NCI-H1417 (cell line): ENCODE measurements at places on chromosomes 16 and 17.
A peak's percentile ranks its signal among the peaks of the same experiment; 100 is the strongest.

GRCh38 chr16:67243481-67243880 lies 3.8 kb downstream of the FHOD1 start:
- no peak for DNase-seq

- DNase-seq: no peak
Observed at GRCh38 chr16:81711657-81712319, 67.3 kb upstream of the PLCG2 start.

GRCh38 chr17:35185849-35186248 lies 8.3 kb downstream of the SLC35G3 start:
- DNase-seq: peak; percentile 5

- DNase-seq: no peak
Observed at GRCh38 chr16:66069587-66069986, 296.9 kb upstream of the CDH5 start.

- DNase-seq: no peak
Observed at GRCh38 chr16:8953064-8953463, 10.6 kb downstream of the USP7 start.

DNA sequence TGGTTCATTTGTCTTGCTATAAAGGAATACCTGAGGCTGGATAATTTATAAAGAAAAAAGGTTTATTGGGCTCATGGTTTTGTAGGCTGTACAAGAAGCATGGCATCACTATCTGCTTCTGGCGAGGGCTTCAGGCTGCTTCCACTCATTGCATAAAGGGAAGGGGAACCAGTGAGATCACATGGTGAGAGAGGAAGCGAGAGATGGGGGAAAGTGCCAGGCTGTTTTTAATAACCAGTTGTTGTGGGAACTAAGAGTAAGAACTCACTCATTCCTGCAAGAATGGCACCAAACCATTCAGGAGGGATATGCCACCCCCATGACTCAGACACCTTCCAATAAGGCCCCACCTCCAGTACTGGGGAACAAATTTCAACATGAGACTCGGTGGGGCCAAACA lies 24.3 kb downstream of the SPECC1 start:
- DNase-seq: no peak

DNA sequence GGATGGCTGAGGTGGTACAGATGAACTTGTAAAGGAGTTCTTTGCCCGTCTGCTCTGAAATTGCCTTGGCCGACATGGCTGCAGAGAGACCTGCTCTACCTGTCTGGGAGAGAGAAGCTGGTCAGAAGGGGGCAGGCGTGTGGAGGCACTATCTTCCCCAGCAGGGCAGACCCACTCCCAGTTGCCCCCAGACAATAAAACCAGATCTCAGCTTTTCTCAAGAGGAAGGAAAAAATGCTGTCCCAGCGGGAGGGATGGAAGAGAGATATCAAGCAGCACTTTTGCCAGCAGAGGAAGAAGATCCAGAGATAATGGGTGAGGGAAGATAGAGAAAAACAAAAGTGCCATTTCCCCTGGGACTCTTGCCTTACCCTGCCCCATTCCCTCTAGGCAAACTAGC lies 5.0 kb downstream of the ACLY start:
- DNase-seq: no peak

- no peak for DNase-seq
Observed at GRCh38 chr17:45302649-45303173, 14.1 kb downstream of the MAP3K14 start.

DNA sequence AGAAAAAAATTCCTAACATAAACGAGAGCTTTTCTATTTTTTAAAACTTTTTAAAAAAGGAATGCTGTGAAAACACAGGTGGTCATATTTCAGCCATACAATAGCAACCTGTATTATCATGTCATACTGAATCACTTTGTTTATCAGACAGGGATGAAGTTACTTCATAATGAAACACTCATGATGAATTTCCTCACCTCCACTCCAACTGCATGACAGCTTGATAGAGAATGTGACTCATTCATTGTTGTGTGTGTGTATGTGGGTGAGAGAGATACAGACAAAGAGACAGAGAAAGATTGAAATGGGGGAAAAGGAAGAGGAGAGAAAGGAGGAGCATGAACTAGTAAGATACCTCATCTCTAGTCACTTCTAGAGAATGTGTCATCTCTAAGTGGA lies 109.0 kb downstream of the SYCE1L start:
- DNase-seq: no peak

DNA sequence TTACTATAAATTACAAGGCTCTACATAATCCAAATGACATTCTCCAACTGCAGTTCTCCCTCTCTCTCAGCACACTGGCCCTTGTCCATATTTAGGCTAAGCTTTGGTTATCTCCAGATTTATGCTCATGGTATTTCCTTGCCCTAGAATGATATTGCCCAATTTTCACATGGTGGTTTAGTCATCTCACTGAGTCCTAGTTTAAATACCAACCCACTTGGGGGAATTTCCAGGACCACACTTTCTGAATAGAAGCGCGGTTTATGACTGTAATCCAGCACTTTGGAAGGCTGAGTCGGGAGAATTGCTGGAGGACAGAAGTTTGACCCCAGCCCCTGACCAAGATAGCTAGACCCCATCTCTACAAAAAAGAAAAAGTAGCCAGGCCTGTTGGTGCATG lies 280.1 kb upstream of the MON1B start:
- no peak for DNase-seq

DNA sequence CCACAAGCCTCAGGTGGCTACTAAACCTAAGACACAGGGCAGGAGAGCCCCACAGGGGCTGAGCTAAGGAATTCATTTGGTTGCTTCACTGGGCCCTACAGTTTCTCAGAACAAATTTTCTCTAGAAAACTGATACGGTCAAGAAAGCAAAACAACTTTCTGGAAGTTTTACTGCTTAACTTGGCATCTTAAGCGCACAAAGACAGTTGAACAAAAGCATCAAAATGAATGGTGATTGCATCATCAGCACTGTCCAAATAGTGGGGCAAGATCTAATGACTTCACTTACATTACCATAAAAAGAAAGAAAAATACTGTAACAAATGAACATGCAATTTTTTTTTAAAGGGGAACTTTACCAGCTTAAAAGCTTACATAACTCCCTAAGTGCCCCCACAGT lies 47.6 kb downstream of the XPO6 start:
- no peak for DNase-seq

DNA sequence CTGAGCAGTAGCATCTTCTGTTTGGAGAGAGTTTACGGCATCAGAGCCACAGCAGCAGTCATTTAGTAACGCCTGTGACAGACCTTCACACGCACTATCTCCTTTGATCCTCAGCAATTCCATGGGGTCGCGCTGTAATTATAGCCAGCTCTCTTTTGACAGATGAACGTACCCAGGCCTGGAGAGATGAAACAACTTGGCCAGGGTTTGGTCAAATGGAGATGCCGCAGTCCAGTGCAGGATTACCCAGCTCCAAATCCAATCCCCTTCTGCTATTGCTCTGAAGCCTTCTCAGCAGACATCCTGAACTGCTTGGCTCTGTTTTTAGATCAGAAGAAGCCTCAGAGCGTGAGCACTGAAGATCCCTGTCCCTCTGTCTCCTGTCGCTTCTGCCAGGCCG lies 83.9 kb downstream of the SOX9 start:
- DNase-seq: no peak

- DNase-seq: peak; percentile 26
Observed at GRCh38 chr16:19885451-19886072, 914 bp upstream of the GPRC5B start.

DNA sequence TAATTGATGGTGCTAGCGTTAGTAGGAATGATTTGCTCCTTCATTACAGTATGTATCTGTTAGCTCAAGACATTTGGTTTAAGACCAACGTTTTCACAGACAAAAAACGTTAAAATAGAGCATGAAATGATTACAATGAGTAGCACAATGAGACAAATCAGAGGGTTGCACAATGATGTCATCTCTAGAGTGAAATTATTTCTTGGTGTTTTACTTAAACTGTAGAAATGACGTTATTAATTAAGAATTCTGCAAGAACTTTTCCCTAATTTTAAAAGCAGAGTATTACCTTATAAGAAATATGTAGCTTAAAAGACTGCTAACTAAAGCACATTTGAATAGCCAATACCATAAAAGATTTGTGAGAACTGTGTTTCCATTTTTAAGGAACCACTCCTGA lies 373.4 kb upstream of the KIF2B start:
- DNase-seq: no peak

DNA sequence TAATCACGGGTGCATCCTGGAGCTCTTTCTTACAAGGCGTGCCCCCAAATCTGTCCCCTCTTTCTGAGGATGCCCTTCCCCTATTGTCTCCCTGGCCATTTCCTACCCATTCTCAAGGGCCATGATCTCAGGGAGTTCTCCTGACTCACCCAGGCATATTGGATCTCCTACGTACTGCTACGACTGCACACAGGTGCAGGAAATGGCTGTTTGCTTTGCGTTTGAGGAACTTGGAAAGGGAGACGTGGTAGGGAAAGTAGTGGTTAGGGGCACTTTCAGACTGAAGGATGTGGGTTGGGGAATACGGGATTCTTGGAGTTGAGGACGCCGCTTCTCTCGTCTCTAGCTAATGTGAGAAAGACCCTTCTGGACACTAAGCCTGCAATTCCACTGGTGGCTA lies 18.7 kb upstream of the MEOX1 start:
- DNase-seq: no peak

- no peak for DNase-seq
Observed at GRCh38 chr16:87421003-87421912, 29.1 kb downstream of the MAP1LC3B start.

DNA sequence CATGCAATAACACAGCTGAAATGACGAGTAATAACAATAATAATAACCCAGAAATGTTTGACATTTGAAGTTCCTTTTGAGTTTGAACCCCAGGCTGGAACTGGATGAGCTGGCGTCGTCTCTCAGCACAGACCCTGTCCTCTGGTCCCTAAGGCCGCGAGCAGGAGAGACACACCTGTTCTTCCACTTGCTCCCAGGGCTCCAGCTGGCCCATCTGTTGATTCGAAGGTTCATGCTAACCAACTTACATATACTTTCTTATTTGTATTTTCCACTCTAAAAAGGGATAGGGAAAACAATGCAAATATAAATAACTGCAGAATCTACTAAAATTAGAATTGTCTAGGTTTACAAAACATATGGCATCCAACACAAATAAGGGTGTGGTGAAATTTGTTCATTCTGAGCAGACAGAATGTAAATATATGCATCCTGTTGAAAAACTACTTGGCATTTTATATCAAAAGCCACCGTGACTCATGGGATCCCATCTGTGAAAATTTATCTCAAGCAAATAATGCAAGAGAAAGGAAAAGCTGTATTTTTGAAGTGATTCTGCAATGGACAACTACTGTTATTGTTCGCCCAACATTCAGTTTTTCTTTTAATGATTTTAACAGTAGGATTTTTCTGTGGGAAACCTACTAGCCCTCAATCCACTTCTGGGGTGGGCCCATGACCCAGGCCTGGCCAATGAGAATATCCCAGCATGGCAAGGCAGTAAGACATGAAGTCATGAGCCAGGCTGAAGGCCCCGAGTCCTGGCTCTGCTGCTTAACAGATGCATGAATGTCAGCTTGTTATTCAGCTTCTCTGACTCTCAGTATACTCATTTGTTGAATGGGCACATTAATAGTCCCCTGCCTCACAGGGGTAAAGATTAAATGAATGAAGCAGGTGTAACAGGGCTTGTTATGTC lies 13.2 kb upstream of the RGS9 start:
- no peak for DNase-seq

GRCh38 chr17:8912084-8912981 lies 44.9 kb upstream of the PIK3R6 start:
- DNase-seq: no peak

- no peak for DNase-seq
Observed at GRCh38 chr17:75640556-75641119, 7.4 kb downstream of the SMIM5 start.

GRCh38 chr16:74271872-74272271 lies 24.7 kb upstream of the PSMD7 start:
- no peak for DNase-seq

- no peak for DNase-seq
Observed at GRCh38 chr16:16162591-16162990, 60.7 kb downstream of the ABCC6 start.

GRCh38 chr16:76816475-76816874 lies 374.5 kb upstream of the MON1B start:
- DNase-seq: no peak

GRCh38 chr17:61757168-61757567 lies 106.2 kb downstream of the BRIP1 start:
- DNase-seq: no peak

DNA sequence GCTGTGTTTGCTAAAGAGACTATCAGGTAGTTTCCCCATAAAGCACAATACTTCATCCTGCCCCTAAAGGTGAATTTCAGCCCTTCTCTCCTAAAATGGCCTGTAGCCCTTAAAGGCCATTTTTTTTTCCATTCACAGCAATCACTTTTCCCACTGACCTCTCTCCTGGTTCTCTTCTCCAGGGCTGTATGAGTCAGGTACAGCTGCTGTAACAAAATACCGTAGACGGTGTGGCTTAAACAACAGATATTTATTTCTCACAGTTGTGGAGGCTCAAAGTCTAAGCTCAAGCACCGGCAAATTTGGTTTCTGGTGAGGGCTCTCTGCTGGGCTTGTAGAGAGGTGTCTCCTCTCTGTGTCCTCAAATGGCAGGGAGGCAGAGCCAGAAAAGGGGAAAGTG lies 44.7 kb downstream of the ZNF18 start:
- no peak for DNase-seq

GRCh38 chr16:11218604-11218962 lies 37.4 kb downstream of the SOCS1 start:
- DNase-seq: no peak

DNA sequence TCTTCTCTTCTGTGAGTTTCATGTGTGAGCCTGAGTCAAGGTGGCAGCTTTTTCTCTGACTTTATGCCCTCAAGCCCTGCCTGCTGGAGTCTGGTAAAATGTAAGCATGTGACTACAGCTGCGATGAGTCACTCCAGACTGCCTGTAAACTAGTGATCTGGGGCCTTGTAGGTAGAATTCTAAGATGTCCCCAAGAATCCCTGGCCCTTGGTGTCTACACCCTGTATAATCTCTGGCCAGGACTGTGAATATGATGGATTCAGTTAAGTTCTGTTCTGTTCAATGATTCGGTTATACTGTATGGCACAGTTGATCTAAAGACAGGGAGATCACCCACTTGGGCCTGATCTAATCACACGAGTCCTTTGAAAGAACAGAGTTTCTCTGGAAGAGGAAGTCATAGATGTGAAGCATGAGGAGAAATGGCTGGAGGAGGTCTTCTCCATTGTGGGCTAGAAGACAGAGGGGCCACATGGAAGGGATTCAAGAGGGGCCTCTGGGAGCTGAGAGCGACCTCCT lies 29.8 kb downstream of the PRSS54 start:
- DNase-seq: no peak

- DNase-seq: peak; percentile 23
Observed at GRCh38 chr16:566475-567372, at the start of gene NHLRC4. NHLRC4 (plus strand) TSS chr16:567005; CDS start chr16:568048, 1,043 bp downstream.
